ENCODE measurements at places on chromosomes 2 and 18.
A peak's percentile ranks its signal among the peaks of the same experiment; 100 is the strongest.

GRCh38 chr2:2148776-2149175, 182.3 kb downstream of the MYT1L start:
- no peak for DNase-seq

- no peak for DNase-seq
Observed at GRCh38 chr2:143231254-143231645, 102.0 kb downstream of the ARHGAP15 start.

- DNase-seq, result no peak
Observed at GRCh38 chr18:32267463-32267862, 77.6 kb downstream of the MEP1B start.

DNA sequence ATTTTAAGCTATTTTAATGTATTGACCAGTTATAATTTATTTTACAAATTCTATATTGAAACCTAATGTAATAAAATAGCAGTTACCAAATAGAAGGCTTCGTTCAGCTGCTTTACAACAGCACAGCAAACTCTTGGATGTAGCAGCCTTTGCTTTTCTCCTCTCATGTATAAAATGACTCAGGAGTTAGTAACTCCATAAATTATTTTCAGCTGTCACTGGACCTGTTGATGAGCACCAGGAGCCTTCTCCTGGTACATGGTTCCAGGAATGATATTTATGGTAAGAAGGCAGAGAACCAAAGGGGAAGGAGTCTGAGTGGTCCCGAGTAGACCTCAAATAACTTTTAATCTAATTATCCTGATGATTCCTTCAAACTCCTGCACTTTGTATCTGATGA, 256.4 kb upstream of the NETO1 start:
- DNase-seq, result no peak

DNA sequence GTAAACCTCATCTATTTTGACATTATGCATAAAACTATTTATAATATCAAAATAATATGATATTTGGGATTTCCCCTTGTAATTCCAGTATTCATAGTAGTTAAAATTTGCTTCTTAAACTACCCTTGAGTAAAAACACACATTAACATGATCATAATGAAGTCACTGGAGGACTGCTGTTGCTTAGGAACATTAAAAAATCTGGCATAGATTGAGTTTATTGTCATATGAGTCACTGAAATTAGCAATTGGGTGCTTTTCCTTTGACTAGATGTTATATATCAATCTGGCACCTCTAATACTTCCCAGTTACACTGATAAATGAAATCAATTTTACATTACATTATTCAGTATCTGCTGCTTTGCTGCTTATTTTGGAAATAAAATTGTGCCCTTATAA, 57.0 kb upstream of the ZC3H15 start:
- DNase-seq, result no peak

DNA sequence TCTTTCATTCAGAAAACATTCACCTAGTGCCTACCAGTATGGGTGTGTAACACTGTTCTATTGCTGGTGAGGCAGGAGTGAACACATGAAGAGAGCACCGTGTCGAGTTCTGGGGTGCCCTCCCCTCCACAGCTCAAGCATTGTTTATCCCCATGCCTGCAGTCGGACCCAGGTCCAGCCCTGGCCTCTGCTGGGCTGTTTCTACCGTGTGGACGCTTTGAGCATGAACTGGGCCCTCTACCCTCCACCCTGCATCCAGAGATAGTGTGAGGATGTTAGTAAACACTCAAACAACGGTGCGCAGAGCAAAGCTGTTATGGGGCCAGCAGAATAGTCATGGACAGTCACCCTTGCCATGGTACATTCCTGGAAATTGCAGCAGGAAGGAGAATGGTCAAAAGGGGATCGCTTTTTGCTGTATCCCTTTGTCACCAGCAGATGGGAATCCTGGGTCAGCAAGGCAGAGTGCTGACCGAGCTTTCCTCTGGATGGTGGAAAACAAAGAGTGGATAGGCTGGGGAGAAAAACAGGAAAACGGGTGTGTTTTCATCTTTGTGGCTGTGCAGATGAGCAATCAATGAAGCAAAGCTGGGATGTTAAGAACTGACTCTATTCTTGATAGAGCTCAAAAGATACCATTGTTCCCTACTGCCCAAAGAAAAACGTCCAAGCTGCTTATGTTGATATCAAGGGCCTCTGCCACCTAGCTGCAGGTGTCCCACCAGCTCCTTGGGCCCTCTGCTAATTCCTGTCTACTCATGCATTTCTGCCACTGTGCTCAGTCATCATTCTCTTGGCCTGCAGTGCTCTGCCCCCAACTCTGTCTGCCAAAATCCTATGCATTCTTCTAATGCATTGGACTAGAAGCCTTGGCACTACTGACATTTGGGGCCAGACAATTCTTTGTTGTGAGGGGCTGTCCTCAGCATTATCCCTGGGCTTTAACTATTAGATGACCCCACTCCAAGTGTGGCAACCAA, 38.7 kb downstream of the REEP1 start:
- no peak for DNase-seq

GRCh38 chr18:35707674-35708073, 126.1 kb downstream of the GALNT1 start:
- DNase-seq, result no peak

DNA sequence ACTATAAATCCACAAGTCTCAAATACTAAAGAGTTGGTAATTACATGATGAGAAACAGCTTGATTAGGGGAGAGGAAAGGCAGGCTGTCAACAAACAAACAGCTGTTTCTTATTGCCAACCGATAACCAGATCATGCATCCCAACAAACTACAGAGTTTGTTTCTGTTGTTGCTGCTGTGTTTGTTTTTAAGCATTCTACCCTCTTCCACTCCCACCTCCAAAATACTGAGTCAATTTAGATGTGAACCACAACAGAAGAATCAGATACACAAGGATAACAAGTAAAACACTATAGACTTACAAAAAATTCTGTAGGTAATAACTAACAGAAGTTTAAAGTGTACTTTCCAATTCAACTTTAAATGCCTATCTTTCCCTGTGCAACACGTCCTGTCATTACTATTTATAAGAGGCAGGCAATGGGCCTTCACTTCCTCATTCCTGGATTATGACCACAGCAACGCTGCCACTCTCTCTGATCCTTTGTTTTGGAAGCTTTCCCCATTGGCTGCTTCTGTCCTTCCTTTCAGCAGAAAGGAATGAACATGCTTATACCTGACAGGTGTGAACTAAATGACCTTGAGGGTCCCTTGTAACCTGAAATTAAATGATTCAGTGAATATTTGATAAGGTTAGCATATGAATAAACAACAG, 152.0 kb downstream of the SRBD1 start:
- no peak for DNase-seq

- no peak for DNase-seq
Observed at GRCh38 chr2:143850084-143850483, 669.8 kb downstream of the ZEB2 start.

- peak; percentile 17 for DNase-seq
Observed at GRCh38 chr2:9552219-9553178, 3.1 kb downstream of the ADAM17 start.

- no peak for DNase-seq
Observed at GRCh38 chr2:173347305-173348168, 7.1 kb upstream of the CDCA7 start.

- DNase-seq, result no peak
Observed at GRCh38 chr2:219082332-219082958, 21.7 kb upstream of the IHH start.

DNA sequence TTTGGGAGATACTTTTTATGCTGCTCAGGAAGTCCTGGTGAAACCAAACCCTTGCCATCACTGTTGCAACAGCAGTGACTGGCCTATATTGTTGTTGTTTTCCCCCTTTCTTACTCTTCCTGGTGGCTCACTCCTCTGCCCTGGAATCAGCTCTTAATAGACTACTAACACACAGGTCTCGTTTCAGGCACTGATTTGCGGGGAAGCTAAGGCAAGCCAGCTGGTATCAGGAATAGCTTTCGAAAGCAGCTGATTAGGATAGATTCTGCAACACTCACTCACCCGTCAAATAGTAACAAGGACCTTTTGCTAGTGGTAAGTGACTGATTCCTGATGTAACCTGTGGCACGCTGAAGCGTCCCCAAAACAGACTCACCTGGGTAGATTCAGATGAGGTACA, 360.4 kb downstream of the PLCL1 start:
- no peak for DNase-seq

DNA sequence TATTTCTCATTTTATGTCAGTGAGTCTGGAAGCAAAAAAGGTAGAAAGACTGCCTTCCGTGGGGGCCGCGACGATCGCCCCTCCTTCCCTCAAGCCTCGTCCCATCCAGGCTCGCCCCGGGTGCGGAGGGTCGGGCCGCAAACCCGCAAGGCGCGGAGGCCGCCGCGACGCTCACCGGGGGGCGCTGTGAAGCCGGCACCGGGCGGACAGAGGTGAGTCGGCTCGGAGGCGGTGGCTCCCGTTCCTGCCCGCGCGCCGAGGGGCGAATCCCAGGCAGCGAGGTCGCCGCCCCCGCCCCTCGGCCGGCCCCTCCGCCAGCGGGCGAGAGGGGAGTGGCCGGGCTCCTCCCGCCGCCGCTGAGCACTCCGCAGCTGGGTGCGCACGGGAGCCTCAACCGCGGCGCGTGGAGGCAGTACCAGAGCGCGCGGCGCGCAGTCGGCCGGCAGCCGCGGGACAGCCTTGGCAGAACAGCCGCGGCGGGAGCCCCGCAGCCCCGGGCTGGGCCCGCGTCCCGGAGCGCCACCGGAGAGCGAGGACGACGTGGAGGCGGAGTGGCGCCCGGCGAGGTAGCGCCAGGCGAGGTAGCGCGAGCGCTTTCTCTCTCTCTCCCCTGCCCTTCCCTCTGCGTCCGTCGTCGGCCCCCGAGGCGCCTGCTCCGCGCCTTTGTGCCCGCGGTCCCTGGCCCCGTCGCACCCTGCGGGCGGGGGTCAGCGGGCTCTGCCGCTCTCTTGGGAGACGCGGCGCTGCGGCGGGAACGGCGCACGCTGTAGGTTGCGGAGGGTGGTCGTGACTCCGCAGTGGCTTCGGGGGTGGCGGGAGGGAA, at the start of gene MYO1B:
TSS of gene MYO1B (plus strand) at position 359 of the 823 bp plus-strand sequence. CDS start 31,492 bp downstream, outside the sequence.
- peak; percentile 18 for DNase-seq

DNA sequence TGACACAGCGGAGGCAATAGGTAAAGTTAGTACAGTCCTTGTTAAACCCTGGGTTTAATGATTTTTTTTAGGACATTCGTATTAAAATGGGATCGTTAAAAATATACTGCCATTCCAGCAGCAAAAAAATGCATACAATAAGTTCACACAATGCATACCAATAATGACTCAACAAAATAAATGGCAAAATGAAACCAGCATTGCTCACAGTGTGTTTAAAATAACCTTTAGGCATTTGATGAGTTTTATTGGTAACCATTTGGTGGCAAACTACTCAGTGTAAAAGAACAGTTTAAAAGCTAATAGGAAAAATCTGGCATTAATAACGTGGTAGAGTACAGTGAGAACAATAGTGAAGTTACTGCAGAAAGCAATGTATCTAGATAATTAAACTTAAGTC, 539.0 kb upstream of the PIK3C3 start:
- DNase-seq, result no peak

DNA sequence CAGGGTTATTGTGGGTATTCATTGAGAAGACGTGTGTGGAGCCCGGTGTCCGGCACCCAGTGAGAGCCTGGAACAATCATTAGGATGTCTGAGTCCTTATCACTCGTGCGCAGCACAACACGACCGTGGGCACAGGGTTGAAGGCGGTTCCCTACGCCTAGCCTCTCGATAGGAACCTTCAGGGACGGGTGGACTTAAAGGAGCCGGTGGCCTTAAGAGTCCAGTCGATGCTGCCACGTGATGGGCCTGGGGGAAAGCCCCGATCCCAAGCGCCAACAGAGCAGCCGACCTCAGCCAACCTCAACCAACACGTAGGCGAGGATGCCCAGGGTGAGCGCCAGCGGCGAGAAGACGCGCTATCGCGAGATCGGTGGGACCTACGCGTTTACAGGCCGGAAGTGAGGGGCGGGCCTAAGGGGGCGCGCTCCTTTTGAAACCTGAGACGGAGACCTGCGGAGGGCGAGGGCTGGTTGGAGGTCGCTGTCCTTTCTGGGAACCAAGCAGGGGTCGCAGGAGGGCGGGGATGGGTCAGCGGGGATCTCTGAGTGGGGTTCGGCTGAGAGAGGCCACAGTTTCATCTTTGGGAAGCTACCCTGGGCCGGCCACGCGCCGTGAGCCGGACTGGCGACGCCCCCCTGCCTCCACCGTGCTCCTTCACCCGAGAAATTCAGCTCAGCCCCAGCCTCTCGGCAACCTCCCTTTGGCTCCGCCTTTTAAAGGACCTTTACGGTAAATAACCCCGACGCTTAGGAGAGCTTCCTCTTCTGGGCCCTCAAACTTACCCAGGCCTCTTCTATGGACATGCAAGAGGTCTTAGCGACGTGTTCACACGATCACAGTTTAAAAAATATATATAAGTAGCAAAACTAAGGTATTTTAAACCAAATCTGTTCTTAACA, 28.3 kb downstream of the WNT10A start:
- peak; percentile 83 for DNase-seq

DNA sequence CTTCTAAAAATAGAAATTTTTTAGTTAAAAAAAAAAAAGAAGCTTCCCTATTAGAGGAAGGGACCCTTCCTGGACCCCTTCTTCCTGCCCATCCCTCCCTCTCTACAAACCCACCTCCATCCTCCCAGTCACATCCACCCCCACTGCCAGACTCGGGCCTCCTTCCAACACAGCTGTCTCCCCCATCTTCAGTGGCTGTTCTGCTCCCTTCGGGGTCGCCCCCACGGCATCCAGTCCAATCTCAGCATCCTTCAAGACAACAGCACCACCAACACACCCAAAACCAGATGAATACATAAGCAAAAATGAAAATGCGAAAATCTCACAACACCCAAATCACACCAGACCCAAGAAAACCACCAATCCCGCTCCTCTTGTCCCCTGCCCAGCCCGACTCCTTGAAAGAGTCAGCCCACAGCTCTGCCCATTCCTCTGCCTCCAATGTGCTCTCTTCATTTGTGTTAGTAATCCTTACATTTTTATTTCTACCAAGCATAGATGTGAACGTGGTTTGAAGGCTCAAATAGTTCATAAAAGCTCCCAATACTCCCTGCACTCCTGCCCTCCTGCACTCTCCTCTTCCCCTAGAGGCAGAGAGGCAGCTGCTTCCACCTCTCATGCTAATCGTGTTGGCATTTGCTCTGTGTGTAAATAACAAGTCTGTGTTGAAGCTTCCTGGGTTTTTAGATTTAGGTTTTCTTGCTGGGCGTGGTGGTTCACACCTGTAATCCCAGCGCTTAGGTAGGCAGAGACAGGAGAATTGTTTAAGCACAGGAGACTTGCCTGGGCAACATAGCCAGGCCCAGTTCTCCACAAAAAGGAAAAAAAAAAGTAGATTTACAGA, 37.0 kb downstream of the MAL start:
- no peak for DNase-seq

DNA sequence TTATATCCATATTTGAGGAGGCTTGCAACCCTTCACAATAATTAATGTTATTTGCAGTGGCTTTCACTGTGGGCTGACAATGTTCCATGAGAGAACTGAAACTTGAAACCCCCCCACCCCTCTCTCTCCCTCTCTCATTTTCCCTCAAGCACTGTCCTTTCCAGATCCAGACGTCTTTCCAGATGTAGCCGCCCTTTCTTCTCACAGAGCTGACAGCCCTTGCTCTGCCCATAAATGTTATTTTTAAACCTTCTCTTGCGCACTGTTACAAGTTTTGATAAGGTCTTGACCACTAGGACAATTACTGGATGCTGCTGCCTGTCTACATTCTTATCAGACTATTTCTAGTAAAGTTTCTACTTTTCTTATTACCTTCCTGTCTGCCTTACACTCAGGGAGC, 91.4 kb upstream of the LINC00305 start:
- no peak for DNase-seq

Measured in CD4-positive, alpha-beta T cell treated with Interleukin-6 at 100 ng/mL for 8 hours (primary cell).